ENCODE measurements at places on chromosomes 1 and 21.

GRCh38 chr1:70092526-70092925 lies 112.9 kb downstream of the LRRC40 start:
- DNase-seq: no peak

DNA sequence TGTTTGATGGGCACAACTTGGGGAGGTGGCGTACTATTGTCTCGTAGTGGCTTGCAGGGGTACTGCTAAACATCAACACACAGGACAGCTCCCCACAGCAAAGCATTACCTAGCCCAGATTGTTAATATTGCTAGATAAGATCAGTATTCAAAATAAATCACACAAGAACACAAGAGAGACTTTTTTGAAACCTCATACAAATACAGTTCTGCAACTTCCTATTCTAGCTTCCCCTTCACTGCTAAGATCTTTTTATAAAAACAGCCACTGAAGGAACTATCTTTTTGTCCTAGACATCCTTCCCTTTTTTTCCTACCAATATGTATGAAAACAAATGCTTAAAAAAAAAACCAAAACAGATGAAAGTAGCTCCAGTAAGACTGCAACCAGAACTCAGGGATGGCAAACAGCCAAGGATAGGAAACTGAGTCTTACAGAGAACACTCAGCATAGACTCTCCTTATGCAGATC lies 137.8 kb upstream of the KRTAP19-8 start:
- no peak for DNase-seq

GRCh38 chr1:159953536-159954515 lies at the start of gene SLAMF9:
SLAMF9 (minus strand) TSS chr1:159954237; CDS start chr1:159954137, 100 bp downstream.
- DNase-seq: no peak

- DNase-seq: no peak
Measured at GRCh38 chr1:175840787-175841186, 97.4 kb upstream of the TNR start.

DNA sequence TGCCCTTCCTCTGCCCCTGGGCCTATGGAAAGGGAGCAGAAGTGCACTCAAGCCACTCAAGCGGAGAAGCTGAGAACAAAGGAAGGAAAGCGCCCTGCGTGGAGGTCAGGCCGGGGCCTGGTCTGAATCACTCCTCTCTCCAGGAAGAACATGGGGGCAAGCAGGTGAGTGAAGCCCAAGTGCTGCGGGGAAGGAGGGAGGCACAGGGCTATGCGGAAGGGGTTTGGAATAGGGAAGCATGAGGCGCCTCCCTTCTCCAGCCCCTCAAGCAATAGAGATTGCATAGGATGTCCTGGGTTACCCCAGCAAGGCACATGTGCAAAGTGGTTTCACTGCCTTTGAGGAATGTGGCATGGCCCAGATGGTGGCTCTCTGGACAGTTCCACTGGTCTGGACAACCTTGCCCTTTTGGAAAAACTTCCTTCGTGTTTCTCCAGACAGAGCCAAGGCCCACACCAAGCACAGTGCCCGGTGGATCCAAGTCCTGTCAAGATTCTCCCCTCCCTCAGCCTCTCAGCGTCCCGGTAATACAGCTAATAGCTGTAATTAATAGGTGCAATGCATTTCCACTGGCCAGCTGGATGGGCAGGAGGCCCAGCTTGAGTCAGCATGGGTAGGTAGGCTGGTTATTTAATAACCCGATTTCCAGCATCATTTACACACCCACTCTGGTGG lies 13.7 kb downstream of the BLACAT1 start:
- DNase-seq: peak; percentile 85

DNA sequence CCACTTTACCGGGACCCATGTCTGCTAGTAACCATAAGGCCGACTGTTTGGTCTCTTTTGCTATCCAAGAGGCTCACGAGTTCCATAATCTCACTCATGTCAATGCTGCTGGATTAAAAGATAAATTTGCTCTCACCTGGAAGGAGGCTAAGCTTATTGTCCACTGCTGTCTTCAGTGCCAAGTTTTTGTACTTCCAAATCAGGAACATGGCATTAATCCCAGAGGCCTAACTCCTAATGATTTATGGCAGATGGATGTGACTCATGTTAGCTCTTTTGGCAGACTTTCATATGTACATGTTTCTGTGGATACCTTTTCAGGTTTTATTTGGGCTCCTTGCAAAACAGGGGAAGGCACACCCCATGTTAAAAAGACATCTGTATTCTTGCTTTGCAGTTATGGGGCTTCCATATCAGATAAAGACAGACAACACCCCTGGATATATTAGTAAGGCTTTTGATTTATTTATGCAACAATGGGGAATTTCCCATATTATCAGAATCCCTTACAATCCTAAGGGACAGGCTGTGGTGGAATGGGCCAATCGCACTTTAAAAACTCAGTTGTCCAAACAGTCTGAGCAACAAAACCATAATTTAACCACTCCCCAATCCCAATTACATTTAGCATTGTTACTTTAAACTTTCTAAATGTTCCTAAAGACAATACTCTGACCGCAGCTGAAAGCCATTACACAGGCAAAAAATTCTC lies 162.7 kb downstream of the IER5 start:
- peak; percentile 71 for DNase-seq

- DNase-seq: peak; percentile 72
Measured at GRCh38 chr1:44835738-44836675, 7.0 kb downstream of the PTCH2 start.

DNA sequence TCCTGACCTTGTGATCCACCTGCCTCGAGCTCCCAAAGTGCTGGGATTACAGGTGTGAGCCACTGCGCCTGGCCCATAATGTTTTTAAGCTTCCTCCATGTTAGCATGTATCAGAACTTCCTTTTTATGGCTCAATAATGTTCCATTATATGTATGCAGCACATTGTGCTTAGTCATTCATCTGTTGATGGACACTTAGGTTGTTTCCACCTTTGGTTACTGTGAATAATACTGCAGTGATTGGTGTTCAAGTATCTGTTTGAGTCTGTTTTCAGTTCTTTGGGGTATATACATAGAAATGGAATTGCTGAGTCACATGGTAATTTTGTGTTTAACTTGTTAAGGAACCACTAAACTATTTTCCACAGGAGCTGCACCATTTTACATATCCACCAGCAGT lies 17.7 kb downstream of the CMPK1 start:
- no peak for DNase-seq

DNA sequence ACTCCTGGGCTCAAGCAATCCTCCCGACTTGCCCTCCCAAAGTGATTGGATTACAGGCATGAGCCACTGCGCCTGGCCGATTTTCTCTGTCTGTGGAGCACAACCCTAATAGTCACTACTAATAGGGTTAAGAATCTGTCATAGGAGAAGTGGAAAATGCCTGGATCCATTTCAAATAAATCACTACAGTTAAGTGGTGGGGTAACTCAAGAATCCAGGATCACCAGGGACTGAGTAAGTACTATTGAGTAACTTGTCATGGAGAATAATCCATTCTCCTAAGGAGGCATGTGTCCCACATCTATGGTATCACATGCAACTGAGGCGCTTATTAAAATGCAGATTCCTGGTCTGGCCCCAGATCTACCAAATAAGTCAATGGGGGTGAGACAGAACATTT lies 53.2 kb downstream of the OPTC start:
- no peak for DNase-seq

GRCh38 chr1:3066826-3067225 lies 2.2 kb upstream of the PRDM16 start:
- DNase-seq: no peak

DNA sequence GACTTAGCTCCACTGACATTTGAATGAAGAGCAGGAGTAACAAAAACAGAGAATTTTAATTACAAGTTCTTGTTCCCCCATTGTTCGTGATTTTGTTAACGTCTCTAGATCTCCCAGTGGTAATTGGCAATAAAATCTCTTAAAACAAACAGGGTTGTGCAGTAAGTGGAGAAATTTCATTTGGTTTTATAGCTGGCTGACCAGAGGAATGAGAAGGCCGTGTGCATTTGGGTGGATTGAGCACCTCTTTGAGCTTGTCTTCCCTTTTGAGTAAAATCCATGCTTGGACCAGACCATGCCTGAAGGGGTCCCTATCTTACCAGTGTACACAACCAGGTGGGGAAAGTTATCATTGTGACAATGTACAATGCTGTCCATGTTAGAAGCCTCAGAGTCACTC lies 137.8 kb downstream of the HIVEP3 start:
- DNase-seq: no peak

GRCh38 chr1:8678673-8679394 lies 138.6 kb downstream of the RERE start:
- DNase-seq: no peak

DNA sequence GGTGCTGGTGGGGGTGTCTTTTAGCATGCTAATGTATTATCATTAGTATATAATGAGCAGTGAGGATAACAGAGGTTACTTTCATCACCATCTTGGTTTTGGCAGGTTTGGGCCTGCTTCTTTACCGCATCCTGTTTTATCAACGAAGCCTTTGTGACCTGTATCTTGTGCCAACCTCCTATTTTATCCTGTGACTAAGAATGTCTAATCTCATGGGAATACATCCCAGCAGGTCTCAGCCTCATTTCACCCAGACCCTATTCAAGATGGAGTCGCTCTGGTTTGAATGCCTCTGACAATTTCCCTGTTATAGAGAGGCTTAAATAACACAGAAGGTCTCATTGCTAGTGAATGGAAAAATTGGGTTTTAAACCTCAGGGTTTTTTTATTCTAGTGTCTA lies 300.8 kb upstream of the PROX1 start:
- no peak for DNase-seq

GRCh38 chr1:119549719-119550132 lies 42.7 kb downstream of the HSD3B1 start:
- DNase-seq: peak; percentile 59

- peak; percentile 73 for DNase-seq
Measured at GRCh38 chr1:169102567-169102966, 3.9 kb upstream of the ATP1B1 start.

DNA sequence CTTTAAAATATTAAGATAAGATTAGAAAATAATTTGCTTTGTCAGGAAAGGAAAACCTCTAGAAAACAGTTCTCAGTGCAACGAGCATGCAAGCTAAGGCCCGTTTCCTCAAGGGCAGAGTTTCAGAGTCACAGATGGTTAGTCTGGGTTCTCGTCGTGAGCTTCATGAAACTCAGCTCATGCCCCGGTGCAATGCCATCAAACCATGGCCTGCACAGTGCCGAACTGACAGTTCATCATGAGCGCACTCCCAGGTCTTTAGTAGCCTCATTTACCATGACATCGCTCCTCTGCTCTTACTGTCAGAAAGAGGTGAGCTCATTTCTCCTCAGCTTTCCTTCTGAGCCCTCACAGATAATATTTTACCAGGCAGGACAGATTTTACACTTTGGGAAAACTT lies 319.2 kb downstream of the NTNG1 start:
- DNase-seq: no peak

DNA sequence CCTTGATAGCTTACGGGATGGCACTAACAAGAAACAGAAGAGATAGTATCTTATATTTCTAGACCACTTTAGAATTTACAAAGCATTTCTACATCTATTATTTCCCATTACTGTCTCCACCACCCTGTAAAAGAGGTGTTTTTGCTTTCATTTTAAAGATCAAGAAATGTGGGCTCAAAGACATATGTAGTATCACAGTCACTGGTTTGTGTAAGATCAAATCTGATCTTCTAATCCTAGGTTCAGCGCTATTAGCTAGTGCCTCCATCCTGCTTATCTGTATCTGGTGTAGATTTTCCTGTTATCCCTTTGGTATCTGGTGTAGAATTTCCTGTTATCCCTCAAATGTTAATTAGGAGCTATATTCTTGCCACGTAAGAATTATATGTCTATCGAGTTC lies 23.6 kb upstream of the ZRANB2 start:
- no peak for DNase-seq

GRCh38 chr1:241821363-241821762 lies 26.6 kb upstream of the EXO1 start:
- no peak for DNase-seq

GRCh38 chr1:234292548-234292947 lies 80.7 kb upstream of the COA6 start:
- DNase-seq: no peak

DNA sequence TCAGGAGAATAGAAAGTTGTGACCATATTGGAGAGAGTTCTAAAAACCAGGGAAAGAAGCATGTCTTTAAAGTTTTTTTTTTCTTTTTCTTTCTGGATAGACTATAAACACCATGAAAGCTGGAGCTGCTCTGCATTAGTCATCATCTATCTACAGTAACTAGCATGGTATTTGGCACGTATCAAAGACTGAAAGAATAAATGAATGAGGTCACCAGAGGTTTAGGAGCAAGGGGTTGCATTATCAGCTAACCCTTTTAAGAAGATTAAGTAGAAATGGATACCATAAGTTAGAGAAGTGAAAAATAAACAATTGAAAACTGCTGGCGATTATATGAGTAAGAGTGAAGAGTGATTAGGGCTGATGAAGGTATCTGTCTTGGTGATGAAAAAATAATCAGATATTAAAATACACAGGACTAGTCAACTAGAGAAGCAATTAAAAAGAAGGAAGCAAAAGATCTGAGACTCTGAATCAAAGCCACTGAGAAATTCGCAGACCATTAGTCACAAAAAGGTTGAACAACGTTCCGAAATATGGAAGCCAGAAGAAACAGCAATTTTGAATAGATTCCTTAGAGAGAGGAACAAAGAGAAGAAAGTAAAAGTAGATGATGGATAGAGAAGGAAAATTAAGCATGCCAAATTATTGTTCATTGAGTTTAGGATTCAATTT lies 536.4 kb downstream of the DPYD start:
- no peak for DNase-seq

DNA sequence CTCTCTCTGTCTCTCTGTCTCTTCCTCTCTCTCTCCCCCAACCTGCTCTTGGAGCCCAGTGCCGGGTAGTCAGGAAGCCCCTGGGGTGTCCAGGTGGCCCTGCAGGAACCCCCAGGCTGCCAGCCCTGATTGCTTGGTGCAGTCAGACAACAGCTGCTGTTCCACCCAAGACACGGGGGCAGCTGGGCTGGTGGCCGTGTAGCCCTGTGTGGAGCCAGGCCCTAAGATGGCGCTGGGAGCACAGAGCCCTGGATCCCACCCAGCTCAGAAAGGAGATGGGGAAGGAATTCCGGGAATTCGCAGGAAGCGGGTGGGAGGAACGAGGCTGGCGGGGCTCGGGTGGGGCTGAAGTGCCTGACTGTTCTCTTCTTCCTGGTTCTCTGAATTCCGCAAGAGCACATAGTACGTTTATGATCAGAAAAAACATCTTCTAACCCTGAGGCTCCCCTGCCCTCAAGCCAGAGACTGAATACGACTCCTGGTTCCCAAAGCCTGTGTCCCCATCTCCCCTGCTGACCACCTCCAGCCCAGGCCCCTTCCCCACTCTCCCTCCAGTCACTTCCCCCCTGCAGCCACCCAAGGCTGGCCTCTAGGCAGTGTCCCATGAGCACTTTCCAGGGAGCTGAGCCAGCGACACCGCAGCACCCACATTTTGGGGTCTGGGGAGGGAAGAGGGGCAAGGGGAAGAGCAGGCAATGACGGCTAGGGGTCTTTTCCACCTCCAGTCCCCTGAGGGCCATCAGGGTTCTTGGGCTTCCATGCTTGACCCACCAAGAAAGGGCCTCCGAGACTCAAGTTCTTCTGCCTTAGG lies 55.0 kb downstream of the WNT9A start:
- no peak for DNase-seq

- DNase-seq: no peak
Measured at GRCh38 chr1:43980255-43981134, 1.5 kb downstream of the B4GALT2 start.

Measured in ACHN (cell line).